ENCODE measurements at places on chromosomes 5 and 9.
A peak's percentile ranks its signal among the peaks of the same experiment; 100 is the strongest.

- DNase-seq: no peak
Measured at GRCh38 chr9:137924761-137925369, 47.3 kb downstream of the CACNA1B start.

GRCh38 chr5:78610163-78610583, 38.4 kb downstream of the LHFPL2 start:
- DNase-seq: no peak

GRCh38 chr9:673966-674526, 167.5 kb upstream of the DMRT1 start:
- DNase-seq: no peak

DNA sequence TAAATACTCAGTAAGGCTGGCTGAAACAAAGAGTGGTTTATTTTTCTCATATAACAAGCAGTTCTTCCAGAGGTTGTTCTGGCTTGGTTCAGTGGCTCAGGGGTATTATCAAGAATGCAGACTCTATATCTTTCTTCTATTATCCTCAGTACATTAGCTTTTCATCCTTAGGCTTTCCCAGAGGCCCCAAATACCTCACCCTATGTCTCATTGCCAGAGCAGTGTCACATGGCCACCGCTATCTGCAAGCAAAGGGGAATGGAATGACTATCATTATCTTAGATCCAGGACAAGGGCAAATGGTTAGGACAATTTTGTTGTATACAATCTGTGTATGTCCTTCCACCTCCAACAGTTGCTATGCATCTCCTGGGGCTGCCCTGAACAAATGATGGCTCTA, 69.0 kb upstream of the SNX2 start:
- no peak for DNase-seq

- DNase-seq: no peak
Measured at GRCh38 chr9:3088219-3088618, 244.3 kb upstream of the PUM3 start.

DNA sequence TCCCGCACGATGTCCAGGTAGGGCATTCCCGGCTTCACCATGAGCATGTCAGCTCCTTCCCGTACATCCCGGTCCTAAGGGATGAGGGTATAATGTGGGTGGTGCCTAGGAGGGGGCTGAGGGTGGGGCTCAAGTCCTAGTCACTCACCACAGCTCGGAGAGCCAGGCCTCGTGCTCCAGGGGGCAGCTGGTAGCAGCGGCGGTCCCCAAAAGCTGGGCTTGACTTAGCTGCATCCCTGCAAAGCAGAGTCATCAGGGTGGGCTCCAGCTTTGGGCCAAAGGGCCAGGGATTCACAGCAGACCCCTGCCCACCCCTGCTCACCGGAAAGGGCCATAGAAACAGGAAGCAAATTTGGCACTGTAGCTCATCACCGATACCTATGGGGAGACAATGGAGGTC, 11.6 kb downstream of the ALAD start:
- no peak for DNase-seq

- no peak for DNase-seq
Measured at GRCh38 chr5:2157372-2157771, 274.6 kb upstream of the IRX4 start.

DNA sequence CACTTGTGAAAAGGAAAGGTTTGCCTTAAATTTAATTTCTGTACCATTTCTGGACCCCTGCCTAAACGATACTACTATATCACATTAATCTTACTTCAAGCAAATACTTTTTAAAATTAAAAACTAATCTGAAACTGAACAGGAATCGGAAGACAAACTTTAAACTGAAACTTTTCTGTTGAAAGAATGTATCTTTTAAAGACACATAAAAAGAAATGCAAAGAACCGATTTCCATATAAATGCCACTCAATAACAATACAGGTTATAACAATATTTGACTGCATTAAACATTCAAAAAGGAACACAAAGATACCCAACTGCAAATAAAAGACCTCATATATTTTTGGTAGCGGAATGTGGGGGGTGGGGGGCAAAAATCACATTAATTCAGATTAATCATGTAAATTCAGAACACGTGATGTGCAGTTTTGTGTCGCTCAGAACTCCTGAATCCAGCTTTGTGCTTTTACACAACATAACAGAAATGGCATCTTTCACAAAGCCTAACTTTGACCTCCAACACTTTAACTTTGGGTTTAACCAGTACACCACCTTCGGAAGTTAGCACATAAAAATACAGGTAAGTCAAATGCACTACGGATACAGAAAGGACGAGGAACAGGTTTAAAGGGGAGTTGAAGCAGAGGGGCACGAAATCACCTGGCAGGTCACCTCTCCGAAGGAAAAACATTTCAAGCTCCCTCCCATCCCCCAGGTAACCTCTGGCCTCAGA, 925 bp downstream of the LIFR start:
- peak; percentile 22 for DNase-seq

- peak; percentile 80 for DNase-seq
Measured at GRCh38 chr5:59174248-59174844, 591.5 kb downstream of the RAB3C start.

DNA sequence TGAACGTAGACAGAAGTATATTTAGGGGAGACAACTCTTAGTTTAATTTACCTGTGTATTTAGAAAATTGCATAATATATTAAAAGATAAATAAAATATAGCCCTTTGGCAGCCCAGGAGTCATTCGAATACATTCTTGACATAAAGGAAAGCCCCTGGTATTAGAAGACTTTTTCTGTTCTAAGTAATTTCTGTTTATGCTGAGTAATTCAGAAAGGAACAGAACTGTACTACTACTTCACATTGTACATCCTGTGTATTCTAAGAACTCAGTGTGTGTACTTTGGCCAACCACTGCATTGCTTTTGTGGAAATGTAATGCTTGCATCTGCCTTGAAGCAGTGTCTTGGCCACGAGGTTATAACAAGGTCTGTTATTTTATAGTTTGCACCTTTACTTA, 136.4 kb downstream of the KDM4C start:
- DNase-seq: no peak

DNA sequence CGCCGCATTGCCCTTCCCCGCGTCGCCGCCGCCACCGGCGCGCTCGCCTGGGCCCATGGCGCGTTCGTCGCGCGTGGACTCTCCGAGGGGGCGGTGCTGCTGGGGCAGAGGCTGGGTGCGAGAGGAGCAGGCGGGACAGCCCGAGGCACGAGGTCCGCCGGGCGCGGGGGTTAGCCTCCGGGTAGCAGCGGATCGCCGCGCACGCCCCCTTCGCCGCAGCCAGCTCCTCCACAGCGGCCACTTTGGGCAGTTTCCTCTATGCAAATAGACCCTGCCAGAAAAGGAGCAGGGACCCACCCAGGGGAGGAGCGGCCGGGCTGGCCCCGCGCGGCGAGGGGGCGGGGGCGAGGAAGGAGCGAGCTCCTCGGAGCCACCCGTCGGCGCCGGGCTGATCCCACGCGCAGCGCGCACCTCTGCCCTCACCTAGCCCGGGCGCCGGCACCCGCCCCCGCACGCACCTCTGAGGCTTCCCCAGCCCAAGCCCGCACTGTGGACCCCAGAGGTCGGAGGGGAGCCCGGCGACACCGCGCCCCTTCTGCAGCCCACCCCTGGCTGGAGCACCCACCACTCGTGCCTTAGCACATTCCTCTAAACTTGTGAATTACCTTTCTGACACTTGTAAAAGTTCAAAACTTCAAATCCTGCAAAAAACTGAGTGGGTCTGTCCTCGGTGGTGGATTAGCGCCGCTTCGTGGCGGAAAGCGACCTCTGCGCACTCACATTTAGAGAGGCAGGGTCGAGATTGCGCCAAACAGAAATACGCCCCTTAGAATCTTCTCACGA, at the start of gene COL23A1:
TSS of gene COL23A1 (minus strand) at position 253 of the 783 bp plus-strand sequence.
- DNase-seq: peak; percentile 67

All from dermis blood vessel endothelial cell (primary cell).